Stimulated activated CD8-positive, alpha-beta memory T cell treated with anti-CD3 and anti-CD28 coated beads, Interleukin-4, amount 100 ng/mL, for 1 hour (primary cell): ENCODE measurements at places on chromosomes 13 and 19.

DNA sequence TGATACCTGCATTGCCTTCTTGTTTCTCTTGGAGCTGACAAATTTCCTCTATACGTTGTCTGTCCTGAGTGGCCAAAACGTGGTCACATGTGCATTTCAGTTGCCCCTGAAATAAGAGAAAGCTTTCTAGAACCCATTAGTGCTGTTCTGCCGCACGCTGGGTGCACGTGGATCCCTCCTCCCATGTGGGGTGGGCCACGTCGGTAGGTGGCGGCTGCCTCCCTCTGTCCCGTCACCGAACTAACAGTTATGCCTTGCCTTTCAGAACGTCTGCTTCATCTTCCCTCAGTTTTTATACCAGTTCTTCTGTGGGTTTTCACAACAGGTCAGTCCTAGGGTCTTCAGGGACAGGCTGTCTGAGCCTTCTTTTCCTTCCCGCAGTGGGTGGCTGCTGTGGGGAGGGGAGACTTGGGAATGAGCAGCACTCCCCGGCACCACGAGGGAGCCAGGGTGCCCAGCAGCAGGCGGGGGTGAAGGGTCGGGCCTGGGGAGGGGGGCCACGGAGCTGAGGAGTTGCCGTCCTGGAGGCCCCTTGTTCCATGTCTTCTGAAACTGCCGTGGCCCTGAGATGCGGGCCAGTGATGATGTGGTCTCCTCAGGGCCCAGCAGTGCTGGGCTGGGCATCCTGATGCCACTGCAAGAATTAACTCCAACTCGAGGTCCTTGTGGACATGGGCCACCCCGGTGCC is 109.7 kb upstream of the MCF2L start:
- no peak for DNase-seq

DNA sequence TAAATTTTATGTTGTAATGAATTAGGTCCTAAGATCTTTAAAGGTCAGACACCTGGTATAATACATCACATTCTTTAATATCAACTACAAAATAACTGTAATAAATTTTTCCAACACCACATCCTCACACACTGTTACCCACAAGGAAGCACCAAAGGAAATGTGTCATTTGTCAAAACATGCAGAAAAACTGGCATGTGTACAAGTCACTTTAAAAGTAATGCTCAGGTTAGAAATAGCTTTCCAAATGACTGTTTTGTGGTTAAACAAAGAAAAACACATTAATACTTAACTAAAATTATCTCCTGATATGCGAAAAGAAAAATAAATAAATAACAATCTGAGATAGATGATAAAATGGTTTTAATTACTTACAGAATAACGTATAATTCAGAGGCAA is 74.7 kb downstream of the MZT1 start:
- DNase-seq = no peak

GRCh38 chr19:18257503-18258470 is 16.5 kb downstream of the IQCN start:
- DNase-seq = no peak

- DNase-seq = no peak
Observed at GRCh38 chr19:14940266-14940665, 1.0 kb upstream of the OR7C2 start.

- DNase-seq = no peak
Observed at GRCh38 chr13:70769817-70770216, 661.6 kb upstream of the KLHL1 start.

DNA sequence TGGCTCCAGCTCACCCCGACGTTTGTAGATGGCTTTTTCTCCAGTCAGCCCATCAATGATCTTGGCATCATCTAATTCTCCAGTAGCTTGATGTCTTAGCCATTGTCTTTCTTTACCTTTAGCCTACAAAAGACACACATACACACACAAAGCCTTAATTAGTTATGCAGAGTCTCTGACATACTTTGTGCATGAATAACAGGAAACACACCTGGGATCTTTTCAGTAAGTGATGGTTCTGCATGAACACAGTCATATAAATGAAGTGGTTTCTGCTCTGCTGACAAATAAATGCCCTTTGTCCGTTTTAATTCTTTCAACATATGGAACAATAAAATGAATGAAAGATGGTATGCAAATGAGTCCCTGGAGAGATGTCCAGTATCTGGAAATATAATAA is 133.3 kb downstream of the RGCC start:
- DNase-seq = no peak

DNA sequence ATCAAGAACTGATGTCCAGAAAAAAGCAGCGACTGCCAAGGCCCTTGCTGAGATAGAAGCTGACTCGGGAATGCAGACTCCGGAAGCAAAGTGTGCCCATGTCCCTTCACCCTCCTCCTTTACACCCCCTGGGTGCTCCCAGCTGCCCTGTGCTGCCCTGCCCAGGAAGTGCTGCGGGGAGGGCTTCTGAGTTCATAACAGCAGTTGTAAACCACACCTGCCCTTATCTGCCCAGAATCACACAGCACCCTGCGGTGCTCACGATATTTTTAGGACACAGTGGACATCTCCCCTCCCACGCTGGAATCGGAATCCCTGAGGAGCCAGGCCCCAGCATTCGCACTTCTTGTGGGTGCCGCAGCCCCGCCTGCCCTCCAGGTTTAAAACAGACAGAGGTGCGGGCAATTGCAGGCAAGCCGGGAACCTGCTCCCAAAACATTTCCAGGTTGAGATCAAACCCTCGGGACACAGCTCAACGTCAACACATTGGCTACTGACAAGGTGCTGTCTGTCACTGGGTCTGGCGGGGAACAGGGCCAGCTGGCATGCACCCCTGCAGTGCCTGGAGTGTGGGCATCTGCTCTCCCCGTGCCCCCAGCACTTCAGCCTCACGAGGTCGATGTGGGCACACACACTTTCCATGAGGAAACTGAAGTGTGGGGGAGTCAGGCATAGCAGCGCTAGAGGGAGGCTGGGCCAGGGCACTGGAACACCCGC is 36.8 kb downstream of the RAB20 start:
- no peak for DNase-seq

- no peak for DNase-seq
Observed at GRCh38 chr19:31960474-31960873, 384.9 kb upstream of the ZNF507 start.

- no peak for DNase-seq
Observed at GRCh38 chr13:45615501-45616101, at the start of gene ERICH6B. TSS of gene ERICH6B (minus strand) at chr13:45615739. CDS start at chr13:45597005, 18,734 bp downstream.

DNA sequence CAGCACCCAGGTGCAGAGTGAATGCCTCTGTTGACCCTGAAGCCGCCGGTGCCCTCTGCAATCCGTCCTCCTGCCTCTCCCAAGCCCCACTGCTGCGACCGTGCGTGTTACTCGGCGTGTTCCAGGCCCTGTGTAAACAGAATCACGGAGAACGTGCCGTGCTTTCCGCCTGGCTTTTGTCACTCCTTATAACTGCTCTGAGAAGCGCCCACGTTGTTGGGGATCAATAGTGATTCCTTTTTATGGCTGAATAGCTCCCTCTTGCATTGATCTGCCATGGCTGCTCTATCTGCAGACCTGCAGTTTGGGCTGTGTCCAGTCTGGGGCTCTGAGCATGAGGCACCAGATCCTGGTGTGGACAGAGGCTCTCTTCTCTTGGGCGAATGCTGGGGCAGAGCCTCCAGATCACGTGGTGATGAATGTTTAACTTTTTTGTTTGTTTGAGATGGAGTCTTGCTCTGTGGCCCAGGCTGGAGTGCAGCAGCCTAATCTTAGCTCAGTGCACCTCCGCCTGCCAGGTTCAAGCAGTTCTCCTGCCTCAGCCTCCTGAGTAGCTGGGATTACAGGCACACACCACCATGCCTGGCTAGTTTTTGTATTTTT is 15.8 kb downstream of the ADPRHL1 start:
- no peak for DNase-seq

DNA sequence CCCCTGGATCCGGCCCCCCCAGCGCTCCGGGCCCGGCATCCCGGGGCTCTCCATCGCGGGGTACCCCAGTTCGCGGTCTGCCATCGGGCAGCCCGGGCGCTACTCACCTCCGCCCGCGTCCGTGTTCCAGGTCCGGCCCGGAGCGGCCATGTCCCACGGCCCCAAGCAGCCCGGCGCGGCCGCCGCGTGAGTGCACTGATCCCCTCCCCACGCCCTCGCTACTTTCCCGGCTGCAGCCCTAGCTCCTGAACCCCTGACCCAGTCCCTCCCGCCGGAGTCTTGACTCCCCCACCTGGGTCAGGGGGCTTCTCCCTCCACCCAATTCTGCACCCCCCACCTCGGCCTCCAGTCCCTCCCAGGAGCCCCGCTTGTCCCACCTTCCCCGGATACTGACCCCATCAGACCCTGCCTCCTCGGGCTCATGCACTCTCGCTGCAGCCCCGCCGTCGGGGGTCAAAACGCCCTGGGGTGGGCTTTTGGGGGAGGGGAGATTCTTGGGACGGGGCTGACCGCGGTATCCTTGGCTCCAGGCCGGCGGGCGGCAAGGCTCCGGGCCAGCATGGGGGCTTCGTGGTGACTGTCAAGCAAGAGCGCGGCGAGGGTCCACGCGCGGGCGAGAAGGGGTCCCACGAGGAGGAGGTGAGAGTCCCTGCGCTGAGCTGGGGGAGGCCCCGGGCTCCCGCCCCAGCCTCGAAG is 566 bp downstream of the HMG20B start:
- no peak for DNase-seq
